NCI-H2081 treated with DMSO at 0.1 percent for 48 hours (cell line): ENCODE measurements at places on chromosomes 5 and 9.
A peak's percentile ranks its signal among the peaks of the same experiment; 100 is the strongest.

DNA sequence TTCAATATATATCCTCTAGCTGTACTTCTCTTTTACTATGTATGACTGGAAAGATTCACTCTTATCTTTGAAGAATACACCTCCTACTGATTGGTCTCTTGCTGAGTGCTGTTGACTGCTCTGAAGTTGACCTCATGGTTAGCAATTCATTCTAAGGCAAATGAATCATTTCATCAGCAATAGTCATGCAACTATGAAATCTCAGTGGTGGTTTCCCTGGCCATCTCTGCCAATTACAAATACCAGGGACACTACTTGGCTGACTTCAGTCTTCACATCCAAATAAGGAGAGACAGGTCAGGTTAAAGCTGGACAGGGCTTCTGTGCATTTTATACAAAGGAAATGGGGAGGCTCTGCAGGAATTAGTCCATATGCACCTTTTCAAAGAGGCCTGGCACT lies 333.5 kb upstream of the ACTBL2 start:
- no peak for DNase-seq

- no peak for DNase-seq
These were observed 1079.9 kb upstream of the CDH6 start for GRCh38 chr5:30113542-30113941.

GRCh38 chr5:6525422-6525821 lies 76.8 kb downstream of the UBE2QL1 start:
- no peak for DNase-seq

DNA sequence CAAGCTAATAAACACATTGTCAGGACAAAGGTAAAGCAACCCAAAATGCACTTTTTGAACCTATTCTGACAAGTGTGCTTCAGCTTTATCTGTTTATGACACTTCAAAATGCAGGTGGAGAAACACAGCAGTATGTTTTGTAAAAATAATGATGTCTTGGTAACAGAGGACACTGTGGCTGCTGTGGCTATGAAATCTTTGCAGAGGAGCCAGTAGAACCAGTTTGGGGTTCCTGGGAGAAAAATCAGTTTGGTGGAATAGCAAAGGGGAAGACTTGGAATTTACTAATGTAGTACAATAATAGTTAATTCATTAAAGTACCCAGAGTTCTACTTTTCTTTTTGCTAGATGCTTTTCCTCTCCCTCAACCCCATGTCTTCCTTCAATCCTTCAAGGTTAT lies 40.6 kb downstream of the SIL1 start:
- no peak for DNase-seq

- no peak for DNase-seq
These were observed 312.8 kb upstream of the CTNND2 start for GRCh38 chr5:12217039-12217438.

DNA sequence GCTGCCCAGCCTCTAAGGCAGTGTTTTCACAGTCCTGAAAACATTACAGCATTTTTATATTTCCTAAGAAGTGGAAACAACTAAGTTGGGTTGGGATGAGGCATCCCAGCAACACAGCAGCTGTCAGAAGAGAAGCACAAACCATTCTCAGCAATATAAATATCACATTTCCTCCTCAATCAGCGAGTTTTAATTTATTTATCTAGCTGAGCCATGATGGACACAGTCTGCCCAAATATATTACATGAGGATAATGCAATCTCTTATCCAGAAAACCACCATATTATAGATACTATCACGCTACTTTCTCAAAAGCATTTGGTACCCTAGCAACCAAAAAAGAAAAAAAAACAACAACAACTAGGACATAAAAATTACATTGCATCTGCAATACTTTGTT lies 158.5 kb downstream of the FSTL4 start:
- DNase-seq: no peak

GRCh38 chr5:78503958-78504653 lies 143.7 kb downstream of the SCAMP1 start:
- DNase-seq: no peak

GRCh38 chr9:136721339-136722092 lies 9.1 kb downstream of the DIPK1B start:
- DNase-seq: no peak

DNA sequence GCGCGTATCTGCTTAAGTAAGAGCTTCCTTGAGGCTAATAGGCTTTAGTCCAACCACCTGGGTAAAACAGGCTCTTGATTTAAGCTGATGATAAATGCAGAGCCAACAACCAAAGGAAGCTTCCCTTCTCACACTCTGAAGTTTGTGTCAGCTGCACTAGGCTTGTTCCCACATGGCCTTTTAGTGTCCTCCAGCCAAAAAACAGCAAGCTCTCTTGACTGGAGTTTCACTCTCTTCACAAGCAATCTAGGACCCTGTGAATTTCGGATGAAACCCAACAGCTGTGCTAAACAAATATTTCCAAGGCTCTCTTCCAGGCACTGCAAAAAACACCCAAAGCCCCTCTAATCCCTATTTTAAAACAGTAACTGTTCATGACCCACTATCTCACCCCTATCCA lies 63.9 kb downstream of the SAXO1 start:
- DNase-seq: no peak

DNA sequence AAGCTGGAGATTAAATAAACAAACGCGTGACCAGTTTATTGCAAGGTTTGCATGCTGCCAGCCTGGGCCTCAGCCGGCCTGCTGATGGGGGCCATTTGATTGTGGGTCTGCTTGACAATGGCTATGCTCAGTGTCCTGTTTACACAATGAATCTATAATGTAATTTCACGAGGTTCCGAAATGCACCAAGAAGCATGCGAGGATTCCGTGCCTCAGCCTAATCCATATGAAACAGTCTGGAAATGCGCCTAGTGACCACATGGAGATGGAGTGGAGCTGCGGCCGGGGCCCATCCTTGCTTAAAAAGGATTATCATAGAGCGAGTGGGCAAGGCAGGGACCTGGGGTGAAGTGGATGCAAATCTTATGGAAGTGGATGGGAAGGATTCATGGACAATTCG lies 382.4 kb downstream of the CDK5RAP2 start:
- DNase-seq: no peak

DNA sequence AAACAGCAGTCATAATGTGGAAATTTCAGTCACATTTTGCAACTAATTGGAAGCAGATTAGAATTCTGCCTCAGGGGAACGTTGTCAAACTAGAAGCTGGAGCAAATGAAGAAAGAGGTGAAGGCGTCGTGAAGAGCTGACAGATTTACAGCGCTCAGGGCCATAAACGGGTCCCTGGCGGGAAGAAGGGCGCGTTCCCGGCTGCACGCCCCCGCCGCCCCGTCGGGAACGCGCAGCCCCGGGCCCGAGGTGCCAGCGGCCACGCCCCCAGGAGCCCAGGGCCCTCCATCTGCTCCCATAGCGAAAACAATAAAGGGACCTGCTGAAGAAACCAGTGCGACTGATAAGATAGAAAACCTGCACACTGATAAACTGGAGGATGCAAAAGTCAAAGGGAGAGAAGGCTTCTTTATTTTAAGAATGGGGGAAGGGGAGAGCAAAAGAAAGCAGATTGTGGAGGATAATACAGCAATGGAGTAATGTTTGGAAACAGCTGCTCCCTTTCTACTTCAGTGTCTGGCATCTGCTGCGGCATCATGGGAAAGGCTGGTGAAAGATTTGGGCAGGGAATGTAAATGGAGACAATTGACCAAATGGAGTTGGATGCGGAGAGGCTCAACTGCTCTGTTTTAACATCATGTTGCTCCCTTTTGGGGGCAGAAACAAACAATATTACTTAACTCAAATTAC lies 11.1 kb downstream of the ZNF608 start:
- peak; percentile 63 for DNase-seq

DNA sequence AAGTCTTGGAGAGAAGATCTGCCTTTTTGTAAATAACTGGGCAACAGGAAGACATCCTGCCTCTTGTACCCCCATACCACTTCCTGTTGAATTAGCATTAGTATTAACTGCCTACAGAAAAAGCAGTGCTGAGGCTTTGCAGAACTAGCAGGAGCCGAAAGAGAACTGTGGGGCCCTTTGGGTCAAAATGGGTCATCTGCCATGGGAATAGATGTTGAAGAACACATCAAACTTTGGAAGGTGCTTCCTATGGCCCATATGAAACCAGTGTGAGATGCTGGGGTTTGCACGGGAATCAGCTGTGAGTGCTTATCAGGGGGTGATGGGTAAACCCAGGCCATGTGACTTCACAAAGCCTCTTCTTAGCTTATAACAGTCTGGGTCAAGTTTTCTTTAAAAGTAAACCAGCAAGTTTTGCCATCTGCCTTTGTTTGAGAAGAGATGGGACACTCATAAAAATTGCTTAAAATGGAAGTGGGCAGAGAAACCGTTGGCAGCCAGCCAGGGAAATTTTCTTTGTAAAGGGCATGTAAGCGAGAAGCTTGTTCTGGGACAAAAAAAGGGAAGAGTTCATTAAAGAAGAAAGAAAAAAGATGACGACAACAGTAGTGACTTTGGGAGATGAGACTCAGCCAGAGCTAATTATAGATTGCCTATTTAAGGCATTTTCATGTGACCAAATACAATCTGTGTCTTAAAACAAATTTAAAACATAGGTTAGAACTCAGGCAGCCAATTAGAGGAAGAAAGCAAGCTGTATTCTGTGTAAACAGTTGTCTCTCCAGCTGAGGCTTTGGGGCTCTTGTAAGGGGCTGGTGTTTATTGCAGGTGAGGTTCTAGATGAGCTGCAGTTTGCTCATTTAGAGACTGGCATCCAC lies 4.4 kb downstream of the SLC25A25 start:
- peak; percentile 20 for DNase-seq

DNA sequence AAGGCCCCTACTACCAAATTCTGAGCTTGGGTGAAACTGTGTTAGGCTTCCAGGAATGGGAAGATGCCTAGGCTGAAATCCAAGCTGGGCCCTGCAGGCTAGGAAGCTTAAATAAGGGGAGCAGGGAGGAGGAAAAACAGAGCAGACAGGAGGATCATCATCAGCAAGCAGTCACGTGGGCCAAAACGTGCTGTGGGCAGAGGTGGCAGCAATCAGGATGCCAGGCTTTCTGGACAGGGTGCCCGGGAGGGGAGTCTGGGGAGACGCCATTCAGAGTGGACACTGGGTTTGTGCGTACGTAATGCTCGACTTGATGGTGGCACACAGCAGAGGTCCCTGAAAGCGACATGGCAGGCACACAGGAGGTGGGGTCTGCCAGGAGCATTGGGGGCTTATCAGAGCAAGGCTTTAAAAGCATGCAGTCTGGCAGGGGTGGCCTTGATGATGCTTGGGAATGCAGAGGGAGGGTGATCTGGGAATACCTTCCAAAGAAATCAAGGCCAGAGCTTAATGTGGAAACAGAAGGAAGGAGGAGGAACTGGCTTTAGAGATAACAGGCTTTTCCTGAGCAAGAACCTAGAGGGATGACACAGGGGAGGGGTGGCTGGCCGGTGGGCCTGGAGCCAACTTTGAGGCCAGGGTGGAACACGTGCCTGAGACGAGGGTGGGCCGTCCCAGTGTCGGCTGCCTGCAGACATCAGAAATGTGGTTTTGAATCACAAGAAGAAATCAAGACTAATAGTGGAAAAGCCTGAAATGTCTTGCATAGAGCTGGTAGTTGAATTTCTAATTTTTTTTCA lies 212.5 kb downstream of the GADD45G start:
- DNase-seq: no peak
